Uterus (tissue), 4 donors: ENCODE measurements at places on chromosomes 1 and 21.

- DNase-seq = no peak
Observed at GRCh38 chr1:94276988-94277434, 39.6 kb upstream of the ARHGAP29 start.

- no peak for DNase-seq
Observed at GRCh38 chr1:7587773-7588456, 183.2 kb upstream of the VAMP3 start.

GRCh38 chr1:241939798-241940197 is 17.8 kb upstream of the BECN2 start:
- DNase-seq = no peak

GRCh38 chr1:93552741-93553455 is 105.0 kb downstream of the FNBP1L start:
- DNase-seq = no peak

DNA sequence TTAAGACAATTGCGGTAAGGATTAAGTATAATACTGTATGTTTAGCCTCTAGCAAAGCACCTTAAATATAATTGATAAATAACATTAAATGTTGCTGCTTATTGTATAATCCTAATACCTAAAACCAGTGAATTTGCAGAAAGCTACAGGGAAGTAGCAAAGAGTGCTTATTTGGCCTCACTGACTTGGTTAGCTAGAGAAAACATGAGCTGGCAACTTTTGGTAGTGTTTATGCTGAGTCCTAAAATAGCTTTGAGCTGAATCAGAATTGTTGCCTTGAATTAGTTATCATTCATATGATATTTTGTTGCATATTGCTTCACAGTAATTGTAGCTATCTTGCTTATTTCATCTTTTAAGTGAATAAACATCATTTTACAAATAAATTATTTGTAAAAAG is 3.5 kb downstream of the TRIM67 start:
- no peak for DNase-seq

DNA sequence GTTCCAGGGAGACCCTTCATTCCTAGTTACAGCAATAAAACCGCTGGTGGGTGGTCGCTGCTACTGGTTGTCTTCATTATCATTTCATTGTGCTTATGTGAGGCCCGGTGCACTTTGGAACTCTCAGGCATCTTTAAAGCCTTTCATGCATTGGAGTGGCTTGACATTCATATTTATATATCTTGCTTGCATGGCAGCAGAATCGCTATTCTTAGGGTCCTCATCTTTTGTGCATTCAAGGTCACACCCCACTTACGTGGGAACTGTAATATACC is 110.1 kb downstream of the ZBTB18 start:
- no peak for DNase-seq

- DNase-seq = no peak
Observed at GRCh38 chr1:170790651-170791071, 126.7 kb downstream of the PRRX1 start.

DNA sequence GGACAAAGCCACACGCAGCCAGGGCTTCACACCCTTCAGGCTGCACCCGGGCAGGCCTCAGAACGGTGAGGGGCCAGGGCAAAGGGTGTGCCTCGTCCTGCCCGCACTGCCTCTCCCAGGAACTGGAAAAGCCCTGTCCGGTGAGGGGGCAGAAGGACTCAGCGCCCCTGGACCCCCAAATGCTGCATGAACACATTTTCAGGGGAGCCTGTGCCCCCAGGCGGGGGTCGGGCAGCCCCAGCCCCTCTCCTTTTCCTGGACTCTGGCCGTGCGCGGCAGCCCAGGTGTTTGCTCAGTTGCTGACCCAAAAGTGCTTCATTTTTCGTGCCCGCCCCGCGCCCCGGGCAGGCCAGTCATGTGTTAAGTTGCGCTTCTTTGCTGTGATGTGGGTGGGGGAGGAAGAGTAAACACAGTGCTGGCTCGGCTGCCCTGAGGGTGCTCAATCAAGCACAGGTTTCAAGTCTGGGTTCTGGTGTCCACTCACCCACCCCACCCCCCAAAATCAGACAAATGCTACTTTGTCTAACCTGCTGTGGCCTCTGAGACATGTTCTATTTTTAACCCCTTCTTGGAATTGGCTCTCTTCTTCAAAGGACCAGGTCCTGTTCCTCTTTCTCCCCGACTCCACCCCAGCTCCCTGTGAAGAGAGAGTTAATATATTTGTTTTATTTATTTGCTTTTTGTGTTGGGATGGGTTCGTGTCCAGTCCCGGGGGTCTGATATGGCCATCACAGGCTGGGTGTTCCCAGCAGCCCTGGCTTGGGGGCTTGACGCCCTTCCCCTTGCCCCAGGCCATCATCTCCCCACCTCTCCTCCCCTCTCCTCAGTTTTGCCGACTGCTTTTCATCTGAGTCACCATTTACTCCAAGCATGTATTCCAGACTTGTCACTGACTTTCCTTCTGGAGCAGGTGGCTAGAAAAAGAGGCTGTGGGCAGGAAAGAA is 8.1 kb downstream of the PSRC1 start:
- DNase-seq = peak; percentile 13

- DNase-seq = no peak
Observed at GRCh38 chr1:76038287-76039004, 36.1 kb upstream of the ST6GALNAC3 start.

- no peak for DNase-seq
Observed at GRCh38 chr1:165629848-165630628, 996 bp upstream of the MGST3 start.

- DNase-seq = no peak
Observed at GRCh38 chr1:22689505-22689904, 21.1 kb upstream of the EPHB2 start.

DNA sequence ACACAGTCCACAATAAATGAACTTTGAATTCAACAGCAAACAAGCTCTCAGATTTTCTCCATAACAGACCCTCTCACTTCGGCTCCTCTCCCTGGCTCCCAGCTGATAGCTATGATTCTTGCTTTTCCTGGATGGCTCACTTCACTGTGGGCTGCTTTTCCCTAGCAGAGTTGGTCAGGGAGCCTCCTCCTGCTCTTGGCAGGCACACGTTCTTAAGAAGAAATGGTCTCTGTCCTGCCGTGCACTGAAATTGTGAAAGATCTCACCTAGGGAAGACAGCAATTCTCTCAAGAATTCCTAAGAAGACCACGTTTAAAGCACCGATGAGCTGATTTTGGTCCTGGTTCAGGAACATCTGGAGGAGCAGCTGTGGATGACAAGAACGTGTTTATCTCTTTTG is 148.5 kb upstream of the KCNK2 start:
- no peak for DNase-seq

GRCh38 chr21:28459193-28459592 is 533.5 kb downstream of the LTN1 start:
- DNase-seq = no peak

- peak; percentile 18 for DNase-seq
Observed at GRCh38 chr21:35508139-35508888, 459.2 kb upstream of the RUNX1 start.

GRCh38 chr1:230867101-230867902 is 1.0 kb downstream of the C1orf198 start:
- no peak for DNase-seq

- DNase-seq = no peak
Observed at GRCh38 chr1:89980605-89981004, 14.3 kb upstream of the ZNF326 start.

- no peak for DNase-seq
Observed at GRCh38 chr21:33355355-33355754, 30.6 kb downstream of the IFNAR1 start.

DNA sequence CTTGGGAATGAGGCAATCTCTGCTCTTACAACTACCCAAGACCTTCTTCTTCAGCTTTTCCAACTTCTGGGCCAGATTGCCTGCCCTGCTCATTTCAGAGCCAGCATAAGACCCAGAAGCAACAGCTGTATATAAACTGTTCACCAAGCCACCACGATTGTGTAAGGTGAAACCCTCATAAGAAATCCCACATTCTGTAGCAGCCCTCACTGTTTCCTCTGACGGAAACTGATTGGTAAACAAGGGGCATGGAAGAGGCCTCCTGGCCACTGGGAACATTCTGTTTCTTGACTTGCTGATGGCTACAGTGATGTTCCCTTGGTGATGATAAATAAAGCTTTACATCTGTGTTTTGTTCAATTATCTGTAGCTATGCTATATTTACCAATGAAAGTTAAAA is 39.7 kb upstream of the EXO1 start:
- DNase-seq = no peak

GRCh38 chr1:155062702-155063411 is 683 bp upstream of the EFNA4 start:
- peak; percentile 49 for DNase-seq

- DNase-seq = no peak
Observed at GRCh38 chr1:72637593-72637992, 355.3 kb upstream of the NEGR1 start.

- no peak for DNase-seq
Observed at GRCh38 chr1:41021526-41022308, at the start of gene SLFNL1. SLFNL1 (minus strand) TSS chr1:41021725; CDS start chr1:41020660, 1,065 bp downstream.

- DNase-seq = no peak
Observed at GRCh38 chr1:12554521-12555305, 63.3 kb downstream of the DHRS3 start.

DNA sequence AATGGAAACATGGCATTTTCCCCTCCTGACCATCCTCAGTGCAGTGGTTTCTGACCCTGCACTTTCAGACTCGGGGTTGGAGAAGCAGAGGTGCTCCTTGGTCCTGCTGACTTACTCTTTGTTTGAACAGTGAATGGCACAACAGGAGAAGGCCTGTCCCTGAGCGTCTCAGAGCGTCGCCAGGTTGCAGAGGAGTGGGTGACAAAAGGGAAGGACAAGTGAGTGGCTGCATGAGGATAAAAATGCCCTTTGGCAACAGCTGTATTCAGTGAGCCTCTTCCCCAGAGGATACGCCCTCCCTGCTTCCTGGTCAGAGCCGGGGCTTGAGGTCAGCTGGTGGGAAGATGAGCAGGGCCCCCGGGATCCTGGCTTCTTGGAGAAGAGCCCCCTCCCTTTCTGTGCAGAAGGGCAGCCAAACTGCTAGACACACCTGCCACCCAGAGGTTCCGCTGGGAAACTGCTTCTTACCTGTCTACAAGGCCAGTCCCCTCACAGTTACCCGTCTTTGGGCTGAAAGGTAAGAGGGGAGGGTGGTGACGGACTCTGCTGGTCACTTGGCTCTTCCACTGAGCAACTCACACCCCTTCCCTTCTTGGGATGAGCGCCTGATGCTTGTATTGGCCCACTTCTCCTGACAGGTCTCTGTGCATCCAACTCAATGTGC is 16.6 kb downstream of the NPL start:
- no peak for DNase-seq

- DNase-seq = no peak
Observed at GRCh38 chr21:14273736-14274538, 58.0 kb downstream of the RBM11 start.

- DNase-seq = no peak
Observed at GRCh38 chr1:26945138-26945537, 15.1 kb downstream of the KDF1 start.

GRCh38 chr1:104467590-104467989 is 717.9 kb downstream of the AMY1C start:
- DNase-seq = no peak

DNA sequence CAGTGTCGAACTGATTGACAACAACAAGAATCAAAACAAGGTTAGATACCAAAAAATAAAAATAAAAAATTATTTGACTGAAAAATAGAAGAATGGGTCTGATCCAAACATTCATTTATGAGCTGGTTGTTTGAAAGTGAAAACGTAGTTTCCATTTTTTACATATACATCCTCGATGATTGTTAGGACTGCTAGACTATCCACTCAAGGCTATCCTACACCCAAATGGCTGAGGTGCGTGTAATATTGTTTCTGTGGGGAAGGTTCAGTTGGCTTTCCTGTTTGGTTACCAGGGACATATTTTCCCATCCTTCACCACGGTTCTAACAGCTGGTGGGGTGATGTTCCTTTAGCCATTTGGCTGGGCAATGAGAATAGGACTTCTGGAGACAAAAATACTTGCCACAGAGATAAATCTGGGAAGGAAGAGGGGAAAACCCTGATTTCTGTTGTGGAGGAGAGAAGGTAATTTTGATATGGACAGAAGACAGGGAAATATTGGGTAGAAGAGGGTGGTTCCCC is 66.3 kb downstream of the MAP3K7CL start:
- DNase-seq = no peak

- no peak for DNase-seq
Observed at GRCh38 chr1:245361065-245361464, 206.3 kb downstream of the KIF26B start.
